ENCODE measurements at places on chromosomes 12 and 14. TPM values are rescaled to one million over a fixed set of nuclear protein-coding genes. Genes with fewer than 3 reads are reported as not detected.

The MANSC4 gene
- 0.59 TPM for polyA plus RNA-seq

The TTC9 gene
- 0.50 TPM for polyA plus RNA-seq

The TAMALIN gene
- polyA plus RNA-seq, result 0.56 TPM

The RERG gene
- polyA plus RNA-seq, result not detected

The SMIM41 gene
- polyA plus RNA-seq, result not detected

The GLIPR1L1 gene
- polyA plus RNA-seq, result not detected

The CCDC77 gene
- 4.6 TPM for polyA plus RNA-seq

The LYZ gene
- polyA plus RNA-seq, result not detected

The TAC3 gene
- polyA plus RNA-seq, result not detected

The ZFYVE21 gene
- polyA plus RNA-seq, result 147 TPM

The CDH24 gene
- polyA plus RNA-seq, result 5.8 TPM

The PCBP2 gene
- polyA plus RNA-seq, result 179 TPM

The LRRK2 gene
- polyA plus RNA-seq, result 0.26 TPM

The PAWR gene
- 23.4 TPM for polyA plus RNA-seq

The NTN4 gene
- 11.1 TPM for polyA plus RNA-seq

The TDRD9 gene
- polyA plus RNA-seq, result 0.10 TPM

The PIANP gene
- not detected for polyA plus RNA-seq

The AMHR2 gene
- not detected for polyA plus RNA-seq

The RFX4 gene
- not detected for polyA plus RNA-seq

The LPAR5 gene
- polyA plus RNA-seq, result 11.7 TPM

The POTEG gene
- not detected for polyA plus RNA-seq

The COPZ1 gene
- 208 TPM for polyA plus RNA-seq

The LUM gene
- 0.37 TPM for polyA plus RNA-seq

The CLEC1A gene
- polyA plus RNA-seq, result 0.05 TPM

All from keratinocyte (primary cell).